Hepatic stellate cell (primary cell): ENCODE measurements at places on chromosomes 11 and 22.

- no peak for DNase-seq
Observed at GRCh38 chr11:15806217-15806616, 550.1 kb downstream of the SOX6 start.

DNA sequence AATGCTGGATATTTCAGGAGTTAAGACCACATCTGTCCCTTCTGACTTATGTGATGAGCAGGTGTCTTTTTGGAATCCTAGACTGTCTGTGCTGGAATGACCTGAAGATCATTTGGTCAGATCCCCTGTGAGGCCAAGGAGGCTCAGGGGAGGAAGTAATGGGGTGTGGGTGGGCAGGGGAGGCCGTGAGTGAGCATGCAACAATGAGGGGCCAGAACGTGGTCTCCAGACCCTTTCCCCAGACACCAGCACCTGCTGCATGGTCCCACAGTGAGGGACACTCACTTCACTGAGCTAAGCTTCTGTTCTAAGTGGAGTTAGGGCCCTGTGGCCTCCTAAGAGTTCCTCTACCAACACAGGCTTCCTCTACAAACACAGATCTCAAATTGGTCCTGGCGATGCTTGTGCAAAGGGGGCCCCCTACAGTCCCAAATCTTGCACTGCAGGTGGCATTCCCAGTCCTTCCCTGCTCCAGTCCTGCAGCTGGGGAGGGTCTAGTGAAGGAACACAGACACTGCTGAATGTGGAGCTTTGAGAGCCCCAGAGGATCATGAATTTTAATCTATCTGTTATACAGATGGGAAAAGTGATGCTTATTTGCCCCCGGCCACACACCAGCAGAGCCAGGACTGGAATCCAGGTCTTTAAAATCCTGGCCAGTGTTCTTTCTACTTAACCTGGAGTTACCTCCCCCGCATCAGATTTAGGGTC is 7.4 kb downstream of the USP2 start:
- peak; percentile 82 for DNase-seq

GRCh38 chr11:86673872-86674750 is 1.7 kb upstream of the ME3 start:
- no peak for DNase-seq

DNA sequence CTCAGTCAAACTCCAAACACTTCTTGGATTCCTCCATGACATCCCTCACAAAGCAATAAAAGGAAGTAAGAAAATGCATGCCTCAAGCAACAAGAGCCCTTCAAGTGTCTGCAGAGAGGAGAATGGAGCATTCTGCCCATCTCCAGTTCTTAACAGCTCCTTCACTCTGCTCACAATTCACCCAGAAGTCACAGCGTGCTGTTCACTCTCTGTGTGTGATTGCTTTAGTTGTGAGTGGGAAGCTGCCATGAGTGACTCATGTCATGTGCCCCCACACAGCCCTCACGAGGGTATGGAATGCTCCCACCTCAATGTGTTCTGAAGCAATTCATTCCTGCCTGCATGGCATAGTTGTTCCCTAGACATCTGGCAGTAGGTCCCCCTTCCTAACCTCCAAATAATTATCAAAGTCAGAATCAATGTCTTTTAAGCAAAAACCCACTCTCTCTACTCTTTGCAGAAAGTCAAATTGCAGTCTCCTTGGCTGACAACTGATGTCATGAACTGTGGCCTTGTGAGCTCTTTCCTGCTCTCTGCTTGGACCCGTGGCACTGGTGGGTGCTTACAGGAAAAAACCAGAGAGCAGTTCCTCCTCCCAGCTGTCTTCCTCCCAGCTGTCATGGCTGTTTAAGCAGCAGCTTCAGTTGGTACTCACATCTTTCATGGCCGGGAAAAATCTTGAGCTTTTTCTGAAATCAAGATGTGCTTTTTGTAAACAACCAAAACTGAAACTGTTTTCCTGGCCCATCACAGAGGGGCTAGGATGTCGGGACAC is 112.1 kb upstream of the SPON1 start:
- no peak for DNase-seq

DNA sequence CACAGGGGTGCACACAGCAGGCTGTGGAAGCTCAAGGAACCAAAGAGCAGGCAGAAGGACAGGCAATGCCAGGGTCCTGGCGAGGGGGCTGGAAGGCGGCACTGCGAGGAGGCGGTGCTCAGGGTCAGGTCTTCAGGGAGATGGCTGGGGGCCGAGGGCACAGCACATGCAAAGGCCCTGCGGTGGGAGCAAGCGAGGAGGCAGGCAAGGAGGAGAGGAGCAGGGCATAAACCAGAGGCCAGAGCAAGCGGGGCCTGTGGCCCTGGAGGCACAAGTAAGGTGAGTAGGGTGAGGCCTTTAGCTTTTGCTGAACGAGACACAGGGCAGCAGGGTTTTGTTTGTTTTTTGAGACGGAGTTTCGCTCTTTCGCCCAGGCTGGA is 126.9 kb downstream of the ARHGAP8 start:
- DNase-seq: no peak

- no peak for DNase-seq
Observed at GRCh38 chr11:119752345-119752871, 23.4 kb upstream of the NECTIN1 start.

GRCh38 chr22:26236991-26237390 is 67.7 kb downstream of the SEZ6L start:
- DNase-seq: no peak

GRCh38 chr22:22825213-22825593 is 62.4 kb upstream of the IGLL5 start:
- DNase-seq: no peak

- no peak for DNase-seq
Observed at GRCh38 chr11:35355102-35355749, 64.1 kb downstream of the SLC1A2 start.

- no peak for DNase-seq
Observed at GRCh38 chr11:60305906-60306619, 21.0 kb upstream of the MS4A6E start.

DNA sequence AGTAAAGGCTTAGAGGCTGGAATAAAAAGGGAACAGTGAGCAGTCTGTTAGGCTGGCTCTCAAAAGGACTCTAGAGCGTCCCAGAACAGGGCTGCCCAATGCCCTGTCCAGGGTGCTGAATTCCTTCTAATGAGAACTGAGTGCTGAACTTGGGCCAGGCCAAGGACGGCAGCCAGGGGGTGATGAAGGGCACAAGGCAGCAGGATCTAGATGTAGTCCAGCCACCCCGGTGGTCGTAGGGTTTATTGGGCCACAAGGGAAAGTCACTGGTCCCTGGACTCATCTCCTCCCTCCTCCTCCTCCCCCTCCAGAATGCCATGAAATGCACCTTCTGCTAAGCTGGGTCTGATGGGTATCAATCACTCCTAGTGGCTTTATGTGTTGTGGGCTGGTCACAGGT is 19.2 kb downstream of the NPTXR start:
- DNase-seq: peak; percentile 76

DNA sequence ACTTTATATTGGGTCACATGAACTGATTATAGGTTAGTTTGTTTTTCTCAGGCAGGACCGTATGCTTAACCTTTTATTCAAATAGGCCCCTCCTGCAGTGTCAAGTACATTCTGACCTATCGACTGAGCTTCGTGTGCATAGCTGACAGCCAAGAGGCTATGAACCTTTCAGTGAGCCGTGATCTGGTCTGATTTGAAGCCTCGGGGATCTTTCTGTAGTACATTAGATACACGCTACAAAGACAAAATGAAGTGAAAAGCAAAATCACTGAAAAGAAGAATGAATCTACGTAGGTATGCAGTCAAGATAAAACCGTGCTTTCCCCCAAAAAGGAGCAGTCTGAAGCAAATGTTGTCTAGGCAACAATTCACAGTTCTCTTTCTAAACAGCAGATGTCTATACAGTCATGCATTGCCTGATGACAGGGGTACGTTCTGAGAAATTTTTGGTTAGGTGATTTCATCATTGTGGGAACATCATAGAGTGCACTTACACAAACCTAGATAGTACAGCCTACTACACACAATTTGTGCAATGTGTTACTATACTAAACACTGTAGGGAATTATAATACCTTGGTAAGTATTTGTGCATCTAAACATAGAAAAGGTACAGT is 18.1 kb downstream of the JHY start:
- DNase-seq: no peak

DNA sequence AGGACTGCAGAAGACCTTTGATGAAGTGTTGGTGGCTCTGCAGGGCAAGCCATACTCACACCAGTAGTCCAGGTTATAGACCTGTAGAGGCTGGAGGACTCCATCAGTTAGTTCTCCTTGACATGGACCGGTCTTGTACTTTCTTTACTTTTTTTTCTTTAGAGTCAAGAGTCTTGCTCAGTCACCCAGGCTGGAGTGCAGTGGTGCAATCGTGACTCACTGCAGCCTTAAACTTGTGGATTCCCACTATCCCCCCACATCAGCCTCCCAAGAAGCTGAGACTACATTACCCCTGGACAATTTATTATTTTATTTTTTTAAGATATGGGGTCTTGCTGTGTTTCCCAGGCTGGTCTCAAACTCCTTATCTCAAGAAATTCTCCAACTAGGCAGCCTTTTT is 49.6 kb upstream of the E2F8 start:
- no peak for DNase-seq

DNA sequence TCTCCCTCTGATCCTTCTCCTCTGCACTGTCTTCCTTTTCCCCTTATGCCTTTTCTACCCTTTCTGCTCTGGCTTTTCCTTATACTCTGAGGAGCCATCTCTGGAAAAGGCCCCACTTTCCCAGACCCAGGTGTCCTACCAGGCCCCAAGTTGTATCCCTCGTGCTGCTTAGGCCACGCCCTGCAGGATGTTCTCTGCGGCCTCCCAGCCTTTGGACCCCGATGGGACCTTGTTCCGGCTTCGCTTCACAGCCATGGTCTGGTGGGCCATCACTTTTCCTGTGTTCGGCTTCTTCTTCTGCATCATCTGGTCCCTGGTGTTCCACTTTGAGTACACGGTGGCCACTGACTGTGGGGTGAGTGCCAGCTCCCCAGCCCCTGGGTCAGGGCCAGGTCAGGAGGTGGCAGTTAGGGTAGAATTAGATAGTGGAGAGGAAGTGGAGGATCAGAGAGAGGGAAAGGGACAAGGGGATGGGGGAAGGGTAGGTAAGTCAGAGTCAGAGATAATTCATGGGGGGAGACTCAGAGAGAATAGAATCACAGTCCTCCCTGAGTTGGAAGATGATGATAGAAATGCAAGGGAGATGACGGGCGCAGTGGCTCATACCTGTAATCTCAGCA is 8.9 kb downstream of the PGAP2 start:
- no peak for DNase-seq

- DNase-seq: no peak
Observed at GRCh38 chr11:61267437-61267841, 26.5 kb downstream of the PGA5 start.

GRCh38 chr11:131692961-131693360 is 322.5 kb downstream of the NTM start:
- no peak for DNase-seq

- no peak for DNase-seq
Observed at GRCh38 chr11:44418456-44418830, 108.5 kb upstream of the ALX4 start.

- DNase-seq: no peak
Observed at GRCh38 chr22:46914481-46914880, 152.0 kb downstream of the TBC1D22A start.

DNA sequence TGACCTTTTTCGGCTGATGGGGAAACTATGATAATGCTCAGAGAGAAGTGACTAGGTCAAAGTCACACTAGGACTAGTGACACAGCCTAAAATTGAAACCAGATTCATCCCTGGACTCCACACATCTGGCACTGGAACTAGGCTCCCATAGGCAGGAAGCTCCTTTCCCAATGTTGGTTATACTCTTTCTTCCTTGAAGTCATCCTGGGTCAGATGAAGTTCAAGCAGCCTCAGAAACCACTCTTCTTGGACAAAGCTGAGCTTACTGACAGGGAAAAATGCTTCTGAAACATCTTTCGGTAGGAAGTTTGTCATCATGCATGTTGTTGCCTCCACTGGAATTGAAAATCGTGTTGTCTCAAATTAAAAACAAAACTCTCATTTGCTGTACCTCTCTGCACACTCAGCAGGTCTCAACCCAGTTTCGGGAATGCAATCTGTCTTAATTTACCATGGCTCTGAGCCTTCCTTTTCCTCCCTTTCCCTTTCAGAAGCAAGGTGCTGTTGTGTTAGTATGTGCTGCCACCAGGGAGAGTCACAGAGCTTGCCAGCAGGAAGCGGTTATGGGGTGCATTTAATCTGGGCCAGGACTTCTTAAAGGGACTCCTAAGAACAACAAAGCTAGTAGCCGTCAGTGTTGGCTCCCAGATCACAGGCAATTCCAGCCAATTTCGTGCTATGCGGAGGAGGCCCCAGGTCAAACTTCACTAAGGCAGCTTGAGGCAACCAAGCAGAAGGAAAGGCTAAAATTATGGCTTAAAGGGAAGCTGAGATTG is 384.8 kb downstream of the TENM4 start:
- DNase-seq: no peak

DNA sequence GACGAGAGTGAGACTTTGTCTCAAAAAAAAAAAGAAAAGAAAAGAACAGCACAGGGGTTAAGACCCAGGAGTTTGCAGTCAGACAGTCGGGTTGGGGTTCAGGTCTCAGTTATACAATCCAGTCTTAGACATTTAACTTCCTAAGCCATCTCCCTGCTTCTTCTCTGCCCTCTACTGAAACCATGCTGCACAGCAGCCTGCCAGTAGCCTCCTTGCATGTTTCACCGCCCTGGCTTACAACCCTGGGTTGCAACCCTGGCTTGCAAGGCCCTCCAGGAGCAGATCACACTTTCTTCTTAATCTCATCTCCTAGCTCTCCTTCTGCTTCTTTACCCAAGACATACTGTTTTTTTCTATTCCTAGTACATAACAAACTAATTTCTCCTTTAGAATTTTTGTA is 5.9 kb upstream of the B3GAT3 start:
- DNase-seq: no peak

GRCh38 chr11:63915961-63916836 is 765 bp downstream of the RCOR2 start:
- DNase-seq: peak; percentile 61

DNA sequence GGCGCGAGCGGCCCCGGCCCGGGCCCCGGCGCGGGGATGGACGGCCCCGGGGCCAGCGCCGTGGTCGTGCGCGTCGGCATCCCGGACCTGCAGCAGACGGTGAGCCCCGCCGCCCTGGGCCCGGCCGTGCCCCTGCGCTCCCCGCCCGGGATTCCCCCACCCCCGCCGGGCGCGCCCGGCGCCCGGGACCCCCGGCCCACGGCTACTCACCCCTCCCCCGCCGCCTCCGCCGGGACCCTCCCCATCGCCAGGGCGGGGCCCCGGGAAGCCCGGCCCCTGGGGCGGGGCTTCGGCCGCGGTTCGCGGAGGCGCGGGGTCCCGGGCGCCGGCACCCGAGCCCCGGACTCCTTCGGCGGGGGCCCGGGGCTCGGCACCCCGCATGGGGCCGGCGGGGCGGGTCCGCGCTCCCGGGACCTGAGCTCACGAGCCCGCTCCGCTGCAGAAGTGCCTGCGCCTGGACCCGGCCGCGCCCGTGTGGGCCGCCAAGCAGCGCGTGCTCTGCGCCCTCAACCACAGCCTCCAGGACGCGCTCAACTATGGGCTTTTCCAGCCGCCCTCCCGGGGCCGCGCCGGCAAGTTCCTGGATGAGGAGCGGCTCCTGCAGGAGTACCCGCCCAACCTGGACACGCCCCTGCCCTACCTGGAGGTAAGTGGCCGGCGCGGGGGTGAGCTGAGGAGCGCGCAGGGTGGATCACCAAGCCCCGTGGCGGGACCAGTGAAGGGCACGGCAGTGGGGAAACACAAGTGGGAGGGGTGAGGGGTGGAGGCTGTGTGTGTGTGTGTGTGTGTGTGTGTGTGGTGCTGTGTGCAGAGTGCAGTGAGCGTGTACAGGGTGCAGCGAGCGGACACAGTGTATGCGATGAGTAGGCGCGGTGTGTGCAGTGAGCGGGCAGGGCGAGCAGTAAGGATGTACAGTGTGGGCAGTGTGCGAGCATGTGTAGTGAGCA is 2.3 kb downstream of the SHANK3 start:
- no peak for DNase-seq
